ENCODE measurements at places on chromosomes 3 and 15.
A peak's percentile ranks its signal among the peaks of the same experiment; 100 is the strongest.

DNA sequence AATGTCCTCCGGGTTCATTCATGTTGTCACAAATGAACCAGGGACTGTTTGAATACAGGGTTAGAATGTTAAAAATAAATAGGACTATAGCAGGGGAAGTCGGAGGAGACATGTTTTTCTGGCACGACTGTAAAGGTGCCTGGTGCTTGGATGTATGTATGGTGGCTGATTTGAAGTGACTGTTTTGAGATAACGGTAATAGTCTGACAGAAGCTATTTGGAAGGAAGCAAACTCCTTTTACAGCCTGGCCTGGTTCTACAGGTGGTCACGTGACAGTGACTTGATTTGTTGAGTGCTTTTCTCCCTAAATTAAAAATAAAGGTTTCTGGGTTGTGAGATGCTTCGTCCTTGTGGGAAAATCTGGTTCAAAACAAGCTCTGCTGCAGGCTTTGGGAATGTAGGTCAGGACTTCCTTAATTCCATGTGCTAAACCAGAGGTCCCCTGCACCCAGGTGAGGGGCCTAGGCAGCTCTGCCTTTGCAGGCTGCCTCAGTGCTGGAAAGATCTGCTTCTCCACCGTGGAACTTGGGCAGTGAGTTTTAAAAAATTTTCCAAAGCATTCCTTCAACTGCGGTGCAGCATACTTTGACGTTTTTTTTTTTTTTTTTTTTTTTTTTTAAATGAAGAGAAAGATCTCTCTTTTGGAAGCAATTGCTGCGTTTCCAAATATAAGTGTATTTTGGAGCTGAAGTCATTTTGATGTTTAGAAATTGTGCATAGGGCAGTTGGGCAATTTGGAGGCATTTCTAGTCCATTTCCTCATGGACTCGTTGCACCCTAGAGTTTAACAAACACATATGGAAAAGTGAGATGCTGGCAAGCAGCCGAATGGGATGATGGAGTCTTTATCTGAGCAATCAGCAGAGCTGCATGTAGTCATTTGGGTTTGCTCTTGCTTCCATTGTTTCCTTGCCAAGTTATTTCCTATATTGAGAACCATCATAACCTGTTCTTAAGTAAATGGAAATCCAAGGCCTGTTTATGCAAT is 30.9 kb downstream of the ITPR1 start:
- no peak for DNase-seq

DNA sequence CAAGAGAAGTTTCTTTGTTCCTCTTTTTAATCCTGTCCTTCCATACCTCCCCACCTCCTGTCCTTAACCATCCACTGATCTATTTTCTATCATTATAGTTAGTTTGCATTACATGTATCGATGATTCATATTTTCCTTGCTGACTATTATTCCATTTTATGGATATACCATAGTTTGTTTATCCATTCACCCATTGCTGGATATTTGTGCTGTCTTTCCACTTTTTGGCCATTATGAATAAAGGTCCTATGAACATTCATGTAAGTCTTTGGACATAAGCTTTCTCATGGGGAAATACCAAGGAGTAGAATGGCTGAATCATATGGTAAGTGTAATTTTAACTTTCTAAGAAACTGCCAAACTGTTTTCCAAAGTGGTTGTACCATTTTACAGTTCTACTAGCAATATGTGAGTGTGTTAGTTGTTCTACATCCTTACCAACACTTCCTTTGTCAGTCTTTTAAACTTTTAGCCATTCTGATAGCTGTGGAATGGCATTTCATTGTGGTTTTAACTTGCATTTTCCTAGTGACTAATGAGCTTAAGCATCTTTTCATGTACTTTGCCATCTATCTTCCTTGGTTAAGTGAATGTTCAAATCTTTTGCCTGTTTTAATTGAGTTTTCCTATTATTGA is 11.7 kb downstream of the ATP6V1A start:
- DNase-seq: peak; percentile 87

- peak; percentile 39 for DNase-seq
These were observed 57.3 kb upstream of the DPH6 start for GRCh38 chr15:35603301-35603700.

GRCh38 chr3:13762906-13763305 is 117.0 kb downstream of the WNT7A start:
- no peak for DNase-seq

- no peak for DNase-seq
These were observed 8.0 kb upstream of the PARL start for GRCh38 chr3:183892610-183893214.

GRCh38 chr3:195853036-195853435 is 41.3 kb upstream of the MUC4 start:
- DNase-seq: no peak

DNA sequence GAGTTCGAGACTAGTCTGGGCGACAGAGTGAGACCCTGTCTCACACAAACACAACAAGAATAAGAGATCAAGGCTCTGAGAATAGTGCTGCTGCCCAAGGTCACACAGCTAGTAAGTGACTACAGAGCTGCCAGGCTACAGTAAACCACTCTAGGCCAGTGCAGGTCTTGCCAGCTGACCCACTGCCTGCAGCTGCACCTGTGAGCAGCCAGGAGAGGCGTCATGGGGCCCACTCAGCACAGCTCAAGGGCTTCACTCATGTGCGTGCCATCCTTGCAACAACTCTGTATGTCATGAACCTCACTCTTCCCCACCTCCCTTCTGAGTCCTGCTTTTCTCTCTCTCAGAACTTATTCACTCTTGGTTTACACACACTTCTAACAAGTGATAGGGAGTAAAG is 176.7 kb downstream of the SMAD6 start:
- no peak for DNase-seq

GRCh38 chr3:89098964-89099585 is 8.3 kb upstream of the EPHA3 start:
- DNase-seq: peak; percentile 55

- no peak for DNase-seq
These were observed 8.3 kb downstream of the CPA3 start for GRCh38 chr3:148873270-148873927.

- no peak for DNase-seq
These were observed 52.1 kb upstream of the IQSEC1 start for GRCh38 chr3:13125092-13126015.

DNA sequence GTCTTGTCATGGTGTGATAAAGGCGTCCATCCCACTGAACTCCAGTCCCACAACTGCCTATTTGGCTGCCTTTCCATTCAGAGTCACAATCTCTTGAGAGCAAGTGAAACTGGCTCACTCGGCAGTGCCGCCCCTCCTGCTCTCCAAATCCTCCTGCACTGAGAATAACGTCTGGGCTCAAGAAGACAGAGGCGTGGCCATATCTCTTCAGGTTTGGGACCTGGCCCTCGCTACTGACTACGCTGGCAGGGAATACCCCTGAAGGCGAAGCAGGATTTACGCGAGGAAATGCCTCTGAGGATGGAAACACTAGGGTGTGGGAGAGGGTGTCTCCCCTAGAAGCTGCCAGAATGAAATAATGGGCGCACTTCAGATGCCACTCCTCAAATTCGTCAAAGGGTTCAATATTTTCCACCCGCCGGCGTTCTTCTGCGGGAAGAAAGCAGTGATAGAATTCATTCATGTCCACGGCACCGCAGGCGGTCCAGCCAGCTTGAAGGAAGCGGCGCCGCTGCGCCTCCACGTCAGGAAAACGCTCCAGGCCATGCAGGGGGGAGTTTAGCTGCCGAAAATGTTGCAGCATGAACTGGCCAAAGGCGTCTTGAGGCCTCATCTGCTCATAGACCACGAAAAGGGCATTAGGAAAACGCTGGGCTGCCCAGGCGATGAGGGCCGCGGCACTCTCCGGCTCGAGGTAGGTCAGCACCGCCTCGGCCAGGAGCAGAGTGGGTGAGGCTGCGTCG is 985 bp downstream of the LCMT2 start:
- DNase-seq: no peak

DNA sequence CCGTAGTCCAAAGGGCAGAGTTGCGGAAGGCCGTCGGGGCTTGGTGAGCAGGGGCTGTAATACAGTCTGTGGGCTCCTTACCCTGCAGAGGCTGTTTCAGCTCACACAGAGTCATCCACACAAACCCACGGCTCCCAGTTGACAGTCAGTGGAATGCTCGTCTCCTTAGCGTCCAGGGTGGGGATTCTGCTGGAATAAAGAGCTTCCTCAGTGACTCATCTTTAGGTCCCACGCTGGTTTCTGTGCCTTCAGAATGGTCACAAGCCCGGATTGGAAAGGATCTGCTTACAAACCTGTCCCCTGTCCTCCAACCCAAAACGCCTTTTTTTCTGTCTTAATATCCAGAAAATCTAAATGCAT is 201.3 kb upstream of the TPM1 start:
- DNase-seq: peak; percentile 29

DNA sequence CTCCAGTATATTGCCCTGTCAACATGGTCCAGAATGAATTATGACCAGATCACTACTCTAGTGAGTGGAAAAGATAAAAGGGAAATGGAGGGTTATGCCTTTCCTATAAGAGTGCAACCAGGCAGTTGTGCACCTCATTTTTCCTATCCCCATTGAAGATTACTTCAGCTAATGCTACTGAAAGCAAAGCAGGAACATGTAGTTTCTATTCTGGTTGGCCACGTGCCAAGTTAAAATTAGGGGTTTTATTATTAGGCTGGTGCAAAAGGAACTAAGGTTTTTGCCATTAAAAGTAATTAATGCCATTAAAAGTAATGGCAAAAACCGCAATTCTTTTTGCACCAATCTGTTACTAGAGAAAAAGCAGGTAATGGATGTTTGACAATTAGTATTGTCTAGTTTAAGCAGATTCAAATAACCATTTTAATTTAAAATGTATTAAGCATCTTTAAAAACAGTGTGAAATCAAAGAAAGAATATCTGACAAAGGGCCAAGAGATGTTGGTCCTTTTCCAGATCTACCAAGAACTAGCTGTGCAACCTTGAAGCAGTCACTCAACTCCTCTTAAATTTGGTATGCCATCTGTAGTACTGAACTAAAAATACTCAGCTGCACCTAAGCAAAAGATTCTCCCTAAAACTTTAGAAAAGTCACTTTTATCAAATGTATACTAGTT is 567.5 kb upstream of the CCDC54 start:
- DNase-seq: no peak

DNA sequence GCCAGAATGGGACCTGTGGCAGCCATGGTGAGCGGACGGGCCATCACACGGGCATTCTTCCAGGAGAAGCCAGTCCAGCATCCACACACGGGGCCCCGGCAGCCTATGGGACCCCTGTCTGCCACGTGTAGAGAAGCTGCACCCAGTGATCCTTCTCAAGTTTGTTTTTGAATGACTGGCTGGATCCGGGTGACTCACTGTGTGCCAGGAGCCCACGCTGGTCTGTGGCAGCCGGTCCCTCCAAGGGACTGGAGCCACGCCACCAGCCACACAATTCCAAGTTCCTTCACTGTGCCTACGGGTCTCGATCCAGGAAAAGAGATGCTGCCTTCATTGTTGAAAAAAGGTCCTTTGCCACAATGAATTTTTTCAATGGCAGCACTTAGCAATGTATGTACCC is 58.1 kb downstream of the ATP10A start:
- peak; percentile 62 for DNase-seq

DNA sequence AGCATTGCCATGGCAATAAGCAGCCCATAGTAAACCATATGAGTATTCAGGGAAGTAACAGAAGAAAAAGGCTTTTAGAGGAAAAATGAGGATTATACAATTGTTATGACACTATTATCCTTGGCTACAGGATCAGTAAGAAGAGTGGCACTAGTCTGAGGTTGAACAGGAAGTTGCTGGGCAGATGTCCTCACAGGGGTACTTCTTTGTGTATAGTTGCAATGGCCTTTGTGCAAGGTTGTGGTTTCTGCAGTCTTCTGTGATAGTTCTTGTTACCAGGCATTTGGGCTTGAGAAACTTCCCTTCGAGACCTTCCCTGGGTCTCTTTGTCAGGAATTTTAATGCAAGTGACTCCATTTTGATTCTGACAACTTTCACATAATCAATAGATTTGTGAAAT is 100.6 kb upstream of the ATP11B start:
- DNase-seq: no peak

- DNase-seq: no peak
These were observed 10.8 kb upstream of the TNFAIP8L3 start for GRCh38 chr15:51105430-51106016.

GRCh38 chr3:122235147-122235546 is 51.7 kb downstream of the CASR start:
- DNase-seq: no peak

GRCh38 chr15:82058517-82059204 is 12.8 kb upstream of the MEX3B start:
- no peak for DNase-seq

DNA sequence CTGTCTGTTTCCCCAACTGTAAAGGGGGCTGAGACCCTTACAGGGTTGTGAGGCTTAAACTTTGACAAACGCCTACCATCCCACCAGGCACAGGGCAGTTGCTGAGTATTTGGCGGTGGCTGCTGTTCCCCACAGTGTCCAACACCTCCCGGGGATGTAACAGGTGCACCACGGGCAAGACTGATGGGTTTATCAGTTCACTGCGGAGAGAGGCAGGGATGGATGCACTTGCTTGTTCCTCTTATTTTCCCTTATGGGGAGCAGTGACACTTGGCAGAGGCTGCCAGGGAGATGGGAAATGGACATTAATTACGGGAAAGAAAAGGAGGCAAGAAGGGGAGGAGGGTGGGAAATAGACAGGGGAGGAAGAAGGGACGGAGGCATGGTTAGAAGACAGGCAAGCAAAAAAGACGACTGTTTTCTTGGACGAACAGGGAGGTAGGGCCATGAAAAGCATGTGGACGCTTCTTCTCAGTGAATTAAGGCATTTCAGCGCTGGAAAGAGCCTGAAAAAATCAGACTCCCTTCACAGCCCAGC is 16.6 kb upstream of the ADIPOQ start:
- DNase-seq: no peak

GRCh38 chr3:185929192-185930151 is 8.3 kb downstream of the TRA2B start:
- DNase-seq: peak; percentile 73
